ENCODE measurements at places on chromosomes 2 and 18. TPM values are rescaled to one million over a fixed set of nuclear protein-coding genes. Genes with fewer than 3 reads are reported as not detected.

The EGR4 gene
- total RNA-seq: not detected

The IL36A gene
- total RNA-seq: not detected

The CD207 gene
- total RNA-seq: not detected

The EFHD1 gene
- not detected for total RNA-seq

The EVX2 gene
- not detected for total RNA-seq

The DNAH7 gene
- total RNA-seq: 0.43 TPM

The SPATA3 gene
- total RNA-seq: not detected

The METTL4 gene
- total RNA-seq: 10.8 TPM

The VWA3B gene
- total RNA-seq: not detected

The PASK gene
- total RNA-seq: 3.7 TPM

The CENPO gene
- total RNA-seq: 25.5 TPM

The NAT8 gene
- not detected for total RNA-seq
